Activated effector memory CD4-positive, alpha-beta T cell treated with anti-CD3 and anti-CD28 coated beads, Interleukin-2, amount 50 U/mL, for 16 hours (primary cell): ENCODE measurements at places on chromosomes 3 and 15.

DNA sequence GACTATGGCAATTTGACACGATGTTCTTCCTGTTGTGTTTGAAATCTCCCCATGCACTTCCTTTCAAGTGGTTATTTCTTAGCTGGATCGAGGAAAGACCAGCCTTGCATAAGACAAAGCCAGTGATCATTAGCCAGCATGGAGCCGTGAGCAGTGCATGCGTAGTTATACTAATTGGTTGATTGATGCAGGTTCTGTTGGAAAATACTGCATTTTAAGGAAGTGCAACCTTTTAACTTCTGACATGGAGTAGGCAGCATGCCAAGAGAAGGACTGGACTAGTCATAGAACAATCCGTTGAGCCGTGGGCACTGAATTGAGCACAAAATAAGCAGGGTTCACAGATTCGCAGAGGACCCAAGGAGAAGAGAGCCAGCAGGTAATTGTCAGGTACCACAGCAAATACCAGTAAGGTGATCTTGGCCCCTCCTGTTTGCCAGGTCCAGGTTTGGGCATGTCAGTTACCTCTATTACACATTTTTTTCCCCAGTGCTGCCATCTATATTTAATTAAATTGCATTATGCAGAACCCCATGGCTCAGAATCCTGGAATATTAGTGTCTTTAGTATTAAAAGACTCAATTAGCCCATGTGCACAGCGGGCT is 29.0 kb upstream of the BCL6 start:
- DNase-seq, result no peak

GRCh38 chr3:127265581-127265981 is 22.3 kb downstream of the PRR20G start:
- no peak for DNase-seq

- peak; percentile 86 for DNase-seq
Observed at GRCh38 chr3:30199096-30199759, 407.2 kb upstream of the TGFBR2 start.

GRCh38 chr3:101848326-101848725 is 988 bp upstream of the NFKBIZ start:
- no peak for DNase-seq

DNA sequence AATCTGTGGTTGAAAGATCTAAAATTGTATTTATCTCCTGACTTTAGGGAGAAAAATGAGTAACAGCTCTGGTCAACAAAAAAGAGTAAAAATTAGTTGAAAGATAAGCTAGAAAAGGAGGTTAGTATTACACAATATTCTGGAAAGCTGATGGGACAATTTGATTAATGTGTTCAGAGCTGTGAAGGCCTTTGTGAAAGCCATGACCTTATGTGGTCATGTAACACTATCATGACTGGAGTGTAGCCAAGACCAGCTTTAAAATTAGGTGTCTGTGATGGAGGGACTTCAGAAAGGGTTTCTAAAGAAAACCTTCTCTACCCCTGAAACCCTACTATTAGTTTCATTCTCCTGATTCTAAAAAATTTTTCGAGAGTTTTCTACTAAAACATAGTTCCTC is 127.2 kb downstream of the NFKBIZ start:
- no peak for DNase-seq

- DNase-seq, result peak; percentile 77
Observed at GRCh38 chr3:183551930-183552329, 3.6 kb downstream of the KLHL6 start.

- no peak for DNase-seq
Observed at GRCh38 chr3:66642019-66642418, 141.2 kb upstream of the LRIG1 start.

- DNase-seq, result peak; percentile 69
Observed at GRCh38 chr3:15309662-15310335, 22.6 kb downstream of the SH3BP5 start.

GRCh38 chr3:135172191-135172869 is 377.3 kb downstream of the EPHB1 start:
- no peak for DNase-seq

- DNase-seq, result no peak
Observed at GRCh38 chr3:195763843-195764825, 43.4 kb downstream of the MUC20 start.

DNA sequence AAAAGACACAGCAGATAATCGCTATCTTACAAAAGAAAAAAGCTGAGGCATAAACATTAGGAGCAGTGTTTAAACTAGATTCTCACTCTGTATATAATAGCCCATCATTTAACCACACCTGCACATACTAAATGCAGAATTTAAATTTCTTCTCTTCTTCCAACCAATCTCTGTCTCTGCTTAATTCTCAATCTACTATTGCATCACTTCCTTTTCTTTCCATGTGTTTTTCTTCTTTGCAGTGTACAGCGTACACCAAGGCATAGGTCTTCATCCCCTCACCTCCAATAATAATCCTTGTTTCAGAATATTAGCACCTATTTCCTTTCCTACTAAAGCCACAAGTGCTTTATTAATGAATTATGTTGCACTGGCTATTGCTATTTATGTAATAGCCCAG is 90.9 kb downstream of the NR1I2 start:
- DNase-seq, result no peak

GRCh38 chr3:98980915-98981596 is 79.6 kb upstream of the DCBLD2 start:
- DNase-seq, result no peak

GRCh38 chr3:187198490-187198889 is 1.2 kb downstream of the RTP1 start:
- DNase-seq, result no peak

- no peak for DNase-seq
Observed at GRCh38 chr15:51038162-51038973, 56.3 kb downstream of the TNFAIP8L3 start.

DNA sequence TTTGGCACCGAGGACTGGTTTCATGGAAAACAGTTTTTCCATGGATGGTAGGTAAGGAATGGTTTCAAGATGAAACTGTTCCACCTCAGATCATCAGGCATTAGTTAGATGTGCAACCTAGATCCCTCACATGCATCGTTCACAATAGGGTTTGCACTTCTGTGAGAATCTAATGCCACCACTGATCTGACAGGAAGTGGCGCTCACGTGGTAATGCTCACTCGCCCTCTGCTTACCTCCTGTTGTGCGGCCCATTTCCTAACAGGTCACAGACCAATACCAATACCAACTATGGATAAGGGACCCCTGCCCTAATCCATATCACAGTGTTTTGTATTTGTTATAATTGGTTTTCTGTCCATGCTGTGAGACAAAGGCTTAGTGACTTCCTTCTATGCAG is 58.9 kb downstream of the SLMAP start:
- DNase-seq, result peak; percentile 77

DNA sequence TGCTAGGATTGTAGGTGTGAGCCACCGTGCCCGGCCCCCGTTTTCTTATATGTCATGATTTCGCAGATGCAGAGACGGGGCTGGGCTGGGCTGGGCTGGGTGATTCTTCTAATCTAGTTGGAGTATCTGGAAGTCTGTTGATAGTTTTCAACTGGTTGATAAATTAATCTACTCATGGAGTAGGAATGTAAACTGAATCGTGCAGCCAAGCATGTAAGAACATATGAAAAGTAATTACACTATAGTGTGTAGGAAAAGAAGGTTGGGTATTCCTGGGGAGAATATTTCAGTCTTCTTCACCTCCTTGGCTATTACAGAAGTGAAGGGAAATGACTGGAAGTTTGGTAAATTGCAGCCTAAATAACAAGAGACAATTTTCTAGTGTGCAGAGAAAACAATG is 82.6 kb upstream of the MAGI1 start:
- no peak for DNase-seq

DNA sequence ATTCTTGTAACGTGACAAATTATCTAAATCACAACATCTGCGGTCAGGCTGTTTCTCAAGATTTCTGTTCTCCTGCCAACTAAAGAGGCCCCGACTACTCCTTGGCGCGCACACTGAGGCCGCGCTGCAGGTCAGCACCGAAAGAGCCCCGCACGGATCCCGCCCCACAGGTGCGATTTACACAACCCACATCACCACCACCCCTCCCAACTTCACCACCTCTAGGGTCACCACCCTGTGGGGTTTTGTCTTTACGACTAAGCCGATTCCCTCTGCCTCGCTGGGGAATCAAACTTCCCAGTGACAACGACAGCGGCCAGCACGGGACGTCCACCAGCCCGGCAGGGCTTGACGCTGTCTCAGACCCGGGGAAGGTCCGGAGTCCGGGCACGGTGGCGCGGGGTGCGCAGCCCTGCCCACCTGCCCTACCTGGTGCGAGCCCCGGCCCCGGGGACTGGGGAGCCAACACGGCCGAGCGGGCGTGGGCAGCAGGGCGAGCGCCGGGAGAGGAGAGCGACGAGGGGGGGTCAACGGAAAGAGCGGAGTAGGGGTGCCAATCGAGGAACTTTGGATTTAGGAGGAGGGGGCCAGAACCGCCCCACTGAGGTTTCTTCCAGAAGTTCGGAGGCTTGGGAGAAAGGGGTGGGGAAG is 764 bp downstream of the UACA start:
- no peak for DNase-seq

- DNase-seq, result no peak
Observed at GRCh38 chr3:102712896-102713295, 278.1 kb downstream of the ZPLD1 start.

- DNase-seq, result no peak
Observed at GRCh38 chr3:146139586-146140110, 21.3 kb downstream of the PLOD2 start.

GRCh38 chr15:76576523-76577279 is 240.1 kb downstream of the ISL2 start:
- no peak for DNase-seq

DNA sequence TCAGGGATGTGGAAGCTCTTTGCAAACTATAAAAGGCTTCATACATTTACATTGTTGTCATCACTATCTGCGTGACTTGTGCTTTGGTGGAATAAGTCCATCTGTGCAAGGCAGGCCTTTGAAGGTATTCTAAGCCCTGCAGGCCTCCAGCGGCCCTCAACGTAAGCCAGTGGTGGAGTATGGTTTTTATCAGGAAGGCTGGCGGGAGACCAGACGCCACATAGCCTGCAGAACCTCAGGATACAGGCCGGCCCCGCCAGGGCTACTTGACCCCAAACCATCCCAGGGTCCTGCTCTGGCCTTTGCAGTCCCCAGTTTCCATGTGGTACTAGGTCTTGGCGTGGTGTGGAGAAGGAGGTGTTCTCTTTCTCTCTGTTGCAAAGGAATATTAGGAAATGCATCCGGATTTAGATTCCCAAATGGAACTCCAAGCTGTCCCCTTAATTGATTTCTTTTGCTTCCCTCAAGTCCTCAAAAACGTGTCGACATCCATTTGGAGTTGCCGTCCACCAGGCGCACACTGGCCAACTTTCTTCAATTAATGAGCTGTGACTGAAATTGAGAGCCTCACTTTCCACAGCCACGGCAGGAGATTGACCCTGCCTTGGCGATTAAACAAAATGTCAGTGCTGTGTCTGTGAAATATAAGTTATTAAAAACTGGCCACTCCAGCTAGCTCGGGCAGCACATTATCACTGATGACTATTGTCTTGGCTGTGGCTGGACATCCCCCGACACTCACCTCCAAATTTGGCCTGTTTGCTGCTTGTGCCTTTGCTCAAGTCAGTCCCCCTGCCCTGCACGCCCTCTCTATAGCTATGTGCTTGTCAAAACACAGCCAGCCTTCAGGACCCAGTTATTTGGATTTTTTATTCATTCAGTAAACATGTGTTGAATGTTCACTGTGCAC is 239.8 kb upstream of the TLE3 start:
- no peak for DNase-seq

GRCh38 chr3:42036483-42036823 is 54.7 kb upstream of the TRAK1 start:
- no peak for DNase-seq

DNA sequence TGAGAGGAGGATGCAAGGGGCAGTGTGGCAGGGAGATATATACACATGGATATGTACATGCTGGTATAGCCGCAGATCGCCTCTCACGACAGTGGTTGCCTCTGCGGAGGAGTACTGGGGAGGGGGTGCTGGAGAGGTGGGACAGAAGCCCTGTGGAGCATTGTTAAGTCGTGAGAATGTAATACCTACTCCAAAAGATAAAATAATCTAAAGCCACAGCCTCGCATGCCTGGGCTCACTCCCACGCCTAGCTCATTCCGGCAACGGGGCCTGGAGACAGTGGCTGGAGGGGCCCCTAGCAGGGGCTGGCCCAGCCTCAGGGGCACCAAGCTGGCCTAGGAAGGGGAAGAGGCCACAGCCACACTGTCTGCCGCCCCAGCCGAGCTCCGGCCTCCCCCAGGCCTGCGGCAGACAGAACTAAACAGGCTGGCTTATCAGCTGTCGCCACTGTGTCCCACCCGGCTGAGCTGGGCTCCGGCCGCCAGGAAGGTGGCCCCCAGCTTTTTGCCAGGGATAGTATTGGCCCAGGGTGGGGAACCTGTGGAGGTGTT is 65.1 kb upstream of the LCTL start:
- no peak for DNase-seq

GRCh38 chr15:65930134-65930533 is 60.8 kb downstream of the RAB11A start:
- no peak for DNase-seq

DNA sequence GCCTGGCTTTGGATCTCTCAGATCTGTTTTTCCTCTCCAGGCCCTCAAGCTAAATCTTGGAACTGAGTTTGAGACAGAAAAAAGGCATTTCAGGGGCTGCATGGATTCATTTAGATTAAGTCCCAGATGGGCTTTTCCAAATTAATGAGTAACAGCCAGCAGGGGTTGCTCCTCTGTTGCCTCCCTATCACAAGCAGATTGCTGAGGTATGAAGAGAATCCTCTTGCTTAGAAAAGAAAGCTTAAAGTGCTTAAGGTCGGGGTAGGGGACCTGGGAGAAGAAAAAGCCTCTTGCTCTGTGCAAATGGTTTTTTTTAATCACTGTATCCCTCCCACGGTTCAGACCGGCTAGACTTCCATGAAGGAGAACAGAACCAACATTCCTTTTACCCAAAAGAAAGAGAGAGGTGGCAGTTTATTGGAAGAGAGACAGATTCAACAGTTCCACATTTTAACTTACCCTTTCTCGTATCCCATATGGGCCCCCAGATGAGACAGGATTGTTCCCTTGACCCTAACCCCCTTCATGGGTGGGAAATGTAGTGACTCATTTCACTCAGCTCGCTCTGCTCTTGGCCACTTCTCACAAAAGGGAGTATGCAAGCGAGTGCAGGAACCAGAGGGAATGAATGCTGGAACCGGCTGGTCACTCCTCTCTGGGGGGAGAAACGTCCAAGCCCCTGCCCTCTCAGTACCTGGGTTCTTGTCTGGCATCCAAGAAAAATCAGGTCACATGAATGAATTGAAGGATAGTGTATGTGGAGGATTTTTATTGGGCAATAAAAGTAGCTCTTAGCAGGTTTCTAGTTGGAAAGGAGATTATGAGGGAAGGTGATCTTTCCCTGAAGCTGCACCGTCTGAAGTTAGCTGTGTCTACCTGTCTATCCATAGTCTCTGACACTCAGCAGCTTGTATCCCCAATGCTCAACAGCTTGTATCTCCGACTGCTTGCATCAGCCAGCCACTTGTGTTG is 745.2 kb downstream of the SI start:
- no peak for DNase-seq

DNA sequence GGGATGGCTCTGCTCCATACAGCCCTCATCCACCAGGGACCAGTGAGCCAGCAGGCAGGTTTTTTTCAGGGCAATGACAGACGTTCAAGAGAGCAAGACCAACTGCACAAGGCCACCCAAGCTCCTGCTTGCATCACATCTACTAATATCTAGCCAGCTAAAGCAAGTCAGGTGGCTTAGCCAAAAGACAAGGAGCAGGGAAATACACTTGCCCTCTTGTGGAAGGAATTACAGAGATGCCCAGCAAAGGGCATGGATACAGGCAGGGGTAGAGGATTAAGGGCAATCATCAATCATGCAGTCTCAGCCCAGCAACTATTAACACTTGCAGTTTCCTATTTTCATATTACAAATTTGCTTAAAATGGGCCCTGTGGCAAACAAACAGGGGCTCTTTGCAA is 81.5 kb upstream of the NTRK3 start:
- DNase-seq, result no peak
